LNCaP clone FGC (cell line): ENCODE measurements at places on chromosomes 2 and 18.

DNA sequence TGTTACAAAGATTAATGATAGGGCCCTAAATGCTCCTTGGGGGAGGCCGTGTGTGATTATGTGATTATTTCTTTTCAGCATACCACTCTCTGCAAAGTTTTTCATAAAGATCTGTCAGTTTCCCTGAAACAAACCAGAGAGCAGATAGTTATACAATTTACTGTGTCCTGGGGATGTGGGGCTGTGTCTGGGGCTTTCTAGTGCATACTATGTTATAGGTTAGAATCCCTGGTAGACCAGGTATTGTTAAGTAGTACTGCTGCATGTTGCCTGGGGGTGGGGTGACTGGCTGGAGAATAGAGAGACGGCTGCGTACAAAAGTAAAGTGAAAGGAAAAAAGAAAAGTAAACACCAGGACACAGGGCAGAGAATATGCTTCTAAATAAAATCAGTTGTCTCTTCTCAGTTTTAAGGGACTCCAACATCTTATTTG, 3.3 kb upstream of the CCBE1 start:
- DNase-seq, result no peak

DNA sequence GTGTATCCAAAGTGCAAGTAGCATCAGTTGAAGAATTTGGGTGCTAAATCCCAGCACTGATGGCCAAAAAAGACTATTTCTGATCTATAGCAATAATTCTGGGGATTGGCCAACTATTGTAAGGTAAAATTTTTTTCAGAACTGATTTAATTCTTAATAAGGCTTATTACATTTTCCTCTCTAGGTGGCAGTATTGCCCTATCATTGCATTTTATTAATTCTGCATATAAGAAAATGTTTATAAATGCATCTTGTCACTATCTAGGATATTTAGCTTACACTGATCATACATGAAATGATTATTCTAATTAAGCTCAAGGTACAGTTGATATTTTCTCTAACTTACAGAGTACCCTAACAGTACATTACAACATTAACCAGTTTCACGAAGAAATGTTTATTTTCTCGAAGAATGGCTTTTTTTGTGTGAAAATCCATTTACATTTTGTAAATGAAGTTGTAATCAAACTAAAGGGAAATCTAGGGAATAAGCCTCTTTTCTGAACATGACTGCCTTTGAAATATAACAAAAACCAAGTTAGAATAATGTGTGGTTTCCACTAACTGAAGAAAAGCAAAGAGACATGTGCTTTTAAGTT, 11.0 kb downstream of the TTN start:
- DNase-seq, result peak; percentile 47

DNA sequence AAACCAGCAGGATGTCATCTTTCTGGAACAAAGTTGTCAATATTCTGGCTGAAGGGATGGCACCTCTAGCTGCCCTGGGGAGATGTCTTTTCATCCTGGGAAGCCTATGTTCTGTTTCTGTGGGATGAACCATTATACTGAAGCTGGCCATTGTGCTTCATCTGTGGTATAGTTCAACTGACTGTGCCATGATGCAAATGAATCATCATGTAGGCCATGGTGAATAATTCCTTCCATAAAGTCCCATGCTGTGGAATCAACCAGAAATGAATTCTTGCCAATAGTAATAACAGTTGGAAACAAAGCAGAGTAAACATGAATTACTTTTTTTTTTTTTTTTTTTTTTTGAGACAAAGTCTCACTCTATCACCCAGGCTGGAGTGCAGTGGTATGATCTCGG, 64.1 kb upstream of the CNGA3 start:
- no peak for DNase-seq

DNA sequence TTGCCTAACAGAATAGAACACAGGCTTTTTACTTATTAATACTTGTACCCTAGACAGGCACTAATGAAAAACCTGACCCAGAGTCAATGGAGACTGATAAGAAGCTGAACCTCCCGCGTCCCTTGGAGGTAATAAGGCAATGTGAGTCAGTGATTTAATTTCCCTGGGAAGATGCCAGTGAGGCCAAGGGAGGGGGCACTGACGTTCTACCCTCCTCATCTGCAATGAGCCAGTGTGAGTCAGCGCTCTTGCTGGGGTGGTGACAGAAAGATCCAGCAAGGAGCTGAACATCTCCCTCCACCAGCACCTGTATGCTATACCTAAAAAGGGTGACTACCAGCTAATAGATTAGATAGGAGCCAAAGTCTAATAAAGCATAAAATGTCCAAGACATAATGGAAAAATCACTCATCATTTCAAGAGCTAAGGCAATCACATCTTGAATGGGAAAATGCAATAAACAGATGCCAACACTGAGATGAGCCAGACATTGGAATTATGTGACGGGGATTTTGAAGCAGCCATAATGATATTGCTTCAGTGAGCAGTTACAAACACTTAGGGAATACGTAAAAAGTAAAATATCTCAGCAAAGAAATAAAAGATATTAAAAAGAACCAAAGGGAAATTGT, 116.9 kb downstream of the TPGS2 start:
- DNase-seq, result no peak

GRCh38 chr2:9703701-9704221, 73.0 kb upstream of the YWHAQ start:
- DNase-seq, result no peak

- DNase-seq, result no peak
These were observed 66.9 kb upstream of the NCKAP5 start for GRCh38 chr2:133635131-133635530.

- no peak for DNase-seq
These were observed 154.4 kb downstream of the MYO1B start for GRCh38 chr2:191399601-191400000.

GRCh38 chr2:190466819-190467446, 58.8 kb downstream of the MFSD6 start:
- DNase-seq, result no peak

DNA sequence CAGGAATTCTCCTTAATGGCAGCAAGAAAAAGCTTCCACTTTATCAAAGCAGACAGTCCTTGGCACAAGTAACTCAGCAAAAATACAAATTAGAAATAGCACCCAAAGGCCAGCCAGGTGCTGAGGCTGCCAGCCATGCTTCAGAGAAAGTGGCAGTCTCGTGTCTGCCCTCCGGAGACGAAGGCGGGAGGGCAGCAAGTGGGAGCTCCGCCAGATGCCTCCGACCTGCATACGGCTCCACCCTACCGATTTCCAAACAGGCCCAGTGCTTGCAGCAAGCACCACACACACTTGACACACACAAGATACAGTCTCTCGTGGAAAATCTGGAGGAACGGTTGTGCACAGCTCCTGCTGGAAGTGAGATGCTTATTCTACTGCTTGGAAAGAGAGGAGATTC, 134.9 kb upstream of the REV1 start:
- no peak for DNase-seq

DNA sequence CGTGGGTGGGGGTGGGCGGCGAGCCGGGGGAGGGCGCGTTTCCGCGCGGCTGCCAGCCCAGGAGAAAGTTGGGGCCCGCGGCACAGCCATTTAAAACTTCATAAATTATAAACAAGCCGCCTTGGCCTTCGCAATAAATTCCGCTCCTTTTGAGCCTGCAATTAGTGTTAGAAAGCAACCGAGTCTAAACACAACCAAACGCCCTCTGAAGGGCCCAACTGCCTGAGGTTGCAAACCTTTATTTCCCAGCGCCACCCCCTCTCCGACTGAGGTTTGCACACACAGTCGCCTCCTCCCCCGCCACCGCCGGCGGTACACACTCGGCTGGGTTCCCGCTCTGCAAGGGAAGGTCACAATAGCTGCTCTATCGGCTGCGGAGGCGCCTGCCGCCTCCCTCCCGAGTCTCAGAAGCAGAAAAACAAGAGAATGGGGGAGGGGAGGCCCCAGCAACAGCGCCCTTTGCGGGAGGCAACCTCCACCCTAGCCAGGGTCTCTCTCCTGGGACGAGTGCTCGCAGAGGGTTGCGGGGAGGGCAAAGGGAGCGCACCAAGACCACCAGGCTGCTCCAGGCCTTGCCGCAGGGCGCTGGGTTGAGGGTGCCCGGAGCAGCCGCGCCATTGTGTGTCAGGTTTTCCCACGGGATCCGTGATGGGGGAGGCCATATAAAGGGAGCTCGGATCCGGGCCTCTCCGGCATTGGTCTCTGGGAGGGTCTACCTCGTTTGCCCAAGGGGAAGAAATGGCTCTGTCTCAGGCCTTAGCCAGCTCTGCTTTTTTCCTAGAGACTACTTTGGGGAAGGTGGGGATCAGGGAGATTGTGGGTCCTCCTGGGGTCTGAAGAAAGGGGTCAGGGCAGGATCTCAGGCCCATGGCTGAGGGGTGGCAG, 13.4 kb upstream of the HOXD1 start:
- DNase-seq, result no peak
